ENCODE measurements at places on chromosomes 3 and 15.

- DNase-seq = no peak
Measured at GRCh38 chr3:139491966-139492365, 15.7 kb upstream of the RBP2 start.

- DNase-seq = no peak
Measured at GRCh38 chr15:93617443-93617842, 528.4 kb upstream of the RGMA start.

GRCh38 chr3:150348500-150348899 is 59.6 kb upstream of the TSC22D2 start:
- peak; percentile 73 for DNase-seq

DNA sequence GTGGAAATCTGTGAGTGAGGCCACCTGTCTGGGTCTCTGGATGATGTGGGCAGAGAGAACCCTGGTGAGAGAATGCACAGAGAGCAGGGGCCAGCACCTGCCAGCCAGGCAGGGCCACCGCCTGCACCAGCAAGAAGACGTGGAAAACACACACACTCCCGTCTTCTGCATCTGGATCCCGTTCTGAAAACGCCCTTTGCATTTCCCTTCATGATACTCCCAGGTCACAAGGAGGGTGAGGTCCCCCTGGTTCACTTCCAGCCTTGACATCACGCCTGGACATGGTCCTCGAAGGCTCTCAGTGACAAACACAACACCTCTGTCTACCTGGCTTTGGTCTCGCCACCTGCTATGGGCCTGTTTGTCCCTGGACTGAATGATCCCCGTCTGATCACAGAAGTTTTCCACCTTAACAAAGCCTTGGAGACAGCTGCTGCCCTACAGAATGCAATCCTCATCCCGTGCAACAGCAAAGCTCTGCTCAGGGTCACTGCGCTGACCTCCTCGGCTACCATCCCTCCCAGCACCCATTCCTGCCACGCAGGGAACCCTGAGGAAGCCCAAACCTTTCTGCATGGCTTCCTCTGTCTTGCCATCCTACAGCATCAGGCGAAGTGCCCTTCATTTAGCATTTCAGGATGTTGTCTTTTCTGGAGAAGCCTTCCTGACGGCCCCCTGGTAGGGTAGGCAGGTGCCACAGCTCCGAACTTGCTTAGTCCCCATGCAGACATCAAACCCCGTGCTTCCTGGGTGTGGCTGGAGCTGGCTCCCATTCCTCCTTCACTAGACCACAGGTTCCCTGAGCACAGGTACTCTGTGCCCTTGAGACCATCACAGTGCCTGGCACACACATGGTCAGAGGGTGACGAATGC is 122.5 kb downstream of the ATP10A start:
- DNase-seq = no peak

- no peak for DNase-seq
Measured at GRCh38 chr3:47347217-47347801, 33.5 kb upstream of the PTPN23 start.

DNA sequence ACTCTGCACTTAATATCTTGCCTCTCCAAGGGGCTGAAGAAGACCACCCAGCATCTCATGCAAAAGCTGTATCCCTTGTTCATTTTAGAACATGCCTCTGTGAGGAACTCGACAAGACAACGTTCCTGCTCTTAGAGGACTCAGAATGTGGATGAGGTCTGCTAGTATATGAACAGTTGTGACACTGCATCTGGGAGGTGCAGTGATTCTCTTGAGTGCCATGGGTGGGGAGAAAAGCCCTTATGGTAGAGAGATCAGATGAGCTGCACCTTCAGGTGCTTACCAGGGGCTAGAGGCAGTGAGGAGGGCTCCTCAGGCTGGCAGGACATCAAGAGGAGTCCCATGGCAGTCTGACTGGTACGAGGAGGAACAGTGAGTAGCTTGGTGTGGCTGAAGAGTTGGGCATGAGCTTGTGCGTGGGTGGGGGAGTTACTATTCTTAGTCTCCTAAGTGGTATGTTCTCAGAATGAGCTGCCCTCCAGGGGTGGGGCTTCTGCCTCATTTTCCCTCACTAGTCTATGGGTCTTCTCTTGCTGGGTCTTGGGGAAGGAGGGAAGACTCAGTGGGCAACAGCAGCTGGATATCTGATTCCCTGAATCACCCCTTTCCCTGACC is 56.7 kb upstream of the ATP2B2 start:
- DNase-seq = no peak

DNA sequence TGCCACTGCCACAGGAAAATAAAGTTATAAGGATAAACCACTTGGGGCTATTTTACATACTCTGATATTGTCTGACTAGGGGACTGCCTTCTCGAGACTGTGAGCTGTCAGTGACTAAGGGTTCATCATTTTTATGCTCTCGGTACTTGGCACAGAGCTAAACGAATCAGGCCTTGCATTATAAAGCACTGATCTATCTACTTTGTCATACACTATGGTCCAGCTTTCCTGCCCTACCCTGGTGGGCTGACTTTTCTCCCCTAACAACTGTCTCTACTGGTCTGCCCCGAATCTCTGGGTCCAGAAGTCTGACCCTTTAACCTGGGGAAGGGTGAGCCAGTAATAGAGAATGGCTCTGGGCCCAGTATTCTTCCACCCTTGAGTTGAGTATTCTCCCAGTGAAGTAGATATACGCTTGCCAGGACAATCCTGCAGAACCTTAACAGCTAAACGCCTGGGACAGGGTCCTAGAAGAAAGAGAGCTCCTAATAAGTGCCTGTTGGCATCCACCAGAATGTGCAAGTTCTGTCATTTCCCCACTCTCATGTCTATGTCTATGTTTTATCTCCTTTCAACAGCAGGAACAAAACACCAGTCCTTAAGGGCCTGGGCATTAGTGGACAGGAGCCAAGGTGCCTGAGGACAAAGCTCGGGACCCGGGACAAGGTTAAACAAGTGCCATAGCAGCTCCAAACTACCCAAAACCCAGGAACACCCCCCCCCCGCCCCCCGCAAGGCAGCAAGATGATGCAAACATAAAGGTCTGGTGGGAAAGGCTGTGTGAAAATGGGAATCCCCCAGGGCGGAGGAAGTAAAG is 1.2 kb downstream of the LARP6 start:
- DNase-seq = no peak

DNA sequence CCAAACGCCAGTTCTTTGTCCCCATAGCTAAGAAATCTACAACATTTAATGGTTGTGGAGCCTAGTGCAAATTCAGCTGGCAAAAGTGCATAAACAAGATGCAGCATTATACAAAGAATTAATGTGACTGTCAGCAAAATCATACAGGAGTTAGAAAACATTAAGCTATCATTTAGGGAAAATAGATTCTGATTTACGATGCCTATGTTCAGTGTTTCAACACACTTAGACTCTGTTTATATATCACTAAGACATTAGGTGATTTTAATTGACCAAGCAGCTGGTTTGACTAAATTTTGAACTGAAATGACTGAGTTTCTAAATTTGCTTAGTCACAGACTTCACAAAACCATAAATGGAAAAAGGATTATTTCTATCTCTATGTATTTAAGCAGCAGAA is 1076.8 kb downstream of the TBL1XR1 start:
- no peak for DNase-seq

DNA sequence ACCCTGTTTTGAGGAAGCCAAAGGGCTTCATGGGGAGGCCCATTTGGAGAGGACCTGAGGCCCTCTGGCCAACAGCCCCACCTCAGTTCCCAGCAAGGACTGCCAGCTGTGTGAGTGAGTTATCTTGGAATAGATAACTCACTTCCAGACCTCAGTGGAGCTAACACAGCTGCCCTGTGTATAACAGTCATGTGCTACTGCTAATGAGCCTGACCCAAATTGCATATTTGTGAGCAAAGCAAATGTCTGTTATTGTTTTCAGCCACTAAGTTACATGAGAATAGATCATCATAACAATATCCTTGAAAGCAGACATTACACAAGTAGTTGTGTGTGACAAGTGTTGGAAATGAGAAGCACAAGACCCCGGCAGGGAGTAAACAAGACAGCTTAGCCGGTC is 355.8 kb downstream of the MCTP2 start:
- DNase-seq = no peak

DNA sequence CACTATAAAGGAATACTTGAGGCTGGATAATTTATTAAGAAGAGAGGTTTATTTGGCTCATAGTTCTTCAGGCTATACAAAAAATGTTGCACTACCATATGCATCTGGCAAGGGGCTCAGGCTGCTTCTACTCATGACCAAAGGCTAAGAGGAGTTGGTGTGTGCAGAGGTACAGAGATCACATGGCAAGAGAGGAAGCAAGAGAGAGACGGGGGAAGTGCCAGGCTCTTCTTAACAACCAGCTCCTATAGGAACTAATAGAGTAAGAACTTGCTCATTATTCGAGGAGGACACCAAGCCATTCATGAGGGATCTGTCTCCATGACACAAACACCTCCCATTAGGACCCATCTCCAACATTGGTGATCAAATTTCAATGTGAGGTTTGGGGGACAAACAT is 6.0 kb upstream of the FNDC3B start:
- DNase-seq = no peak

DNA sequence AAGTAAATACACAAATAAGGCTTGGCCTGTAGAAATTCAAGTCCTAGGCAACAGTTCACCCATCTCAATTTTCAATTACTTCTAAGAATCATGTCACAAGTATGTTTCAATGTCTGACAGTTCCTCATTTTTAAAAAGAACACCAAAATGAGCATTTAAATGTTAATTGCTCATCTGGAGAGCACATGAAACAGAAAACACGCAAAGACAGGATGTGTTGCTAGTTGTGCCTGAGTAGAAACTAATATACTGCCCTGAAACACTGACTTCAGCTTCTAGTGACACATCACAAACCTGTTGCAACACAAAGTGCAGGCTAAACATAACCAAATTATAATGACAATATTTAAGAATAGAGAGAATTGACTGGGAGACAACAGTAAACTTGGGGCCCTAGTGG is 167.3 kb upstream of the THBS1 start:
- DNase-seq = no peak

- no peak for DNase-seq
Measured at GRCh38 chr3:144028798-144029411, 57.3 kb downstream of the DIPK2A start.

GRCh38 chr3:14765576-14766427 is 53.0 kb upstream of the FGD5 start:
- DNase-seq = no peak

DNA sequence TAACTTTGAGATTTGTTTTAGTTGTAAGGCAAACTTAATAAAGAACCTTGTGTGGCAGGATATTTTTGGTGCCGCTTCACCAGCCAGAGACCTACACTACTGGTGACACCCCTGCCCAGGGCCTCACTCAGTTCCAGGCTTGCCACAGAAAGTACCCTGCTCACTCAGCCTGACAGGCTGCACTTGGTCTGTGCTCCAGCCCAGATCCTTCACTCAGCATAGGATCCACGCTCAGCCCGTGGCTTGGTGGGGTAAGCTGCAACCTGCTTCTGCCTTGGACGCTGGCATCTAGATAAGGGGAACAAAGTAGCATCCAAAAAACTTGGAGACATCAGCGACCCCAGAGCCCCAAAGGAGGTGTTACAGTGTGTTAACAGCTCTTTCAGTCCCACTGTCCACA is 825.5 kb downstream of the EPHA3 start:
- DNase-seq = no peak

- DNase-seq = no peak
Measured at GRCh38 chr15:89023311-89023961, 64.8 kb upstream of the ABHD2 start.

- DNase-seq = no peak
Measured at GRCh38 chr3:149895339-149895738, 75.4 kb downstream of the PFN2 start.

- DNase-seq = no peak
Measured at GRCh38 chr3:3189102-3189727, 9.7 kb upstream of the CRBN start.

DNA sequence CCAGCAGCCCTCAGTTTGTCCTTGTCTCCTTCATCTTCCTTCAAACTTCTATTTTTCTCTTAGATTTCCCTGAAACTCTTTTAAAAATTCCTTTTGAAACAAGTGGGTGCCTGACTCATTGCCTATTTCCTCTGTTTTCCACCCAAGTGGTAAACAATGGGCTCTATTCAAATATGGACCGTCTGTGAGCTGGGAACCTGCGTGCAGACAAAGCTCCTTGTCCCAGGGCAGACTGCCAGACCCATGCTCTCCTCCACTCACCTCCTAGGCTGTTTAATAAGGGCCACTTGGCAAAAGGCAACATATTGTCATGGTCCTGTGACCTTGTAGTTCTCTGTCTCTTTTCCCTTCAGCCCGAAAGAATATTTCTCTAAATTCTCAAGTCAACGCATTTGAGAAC is 332.7 kb upstream of the THBS1 start:
- DNase-seq = no peak

GRCh38 chr15:48966595-48967301 is 3.0 kb upstream of the SHC4 start:
- DNase-seq = no peak

DNA sequence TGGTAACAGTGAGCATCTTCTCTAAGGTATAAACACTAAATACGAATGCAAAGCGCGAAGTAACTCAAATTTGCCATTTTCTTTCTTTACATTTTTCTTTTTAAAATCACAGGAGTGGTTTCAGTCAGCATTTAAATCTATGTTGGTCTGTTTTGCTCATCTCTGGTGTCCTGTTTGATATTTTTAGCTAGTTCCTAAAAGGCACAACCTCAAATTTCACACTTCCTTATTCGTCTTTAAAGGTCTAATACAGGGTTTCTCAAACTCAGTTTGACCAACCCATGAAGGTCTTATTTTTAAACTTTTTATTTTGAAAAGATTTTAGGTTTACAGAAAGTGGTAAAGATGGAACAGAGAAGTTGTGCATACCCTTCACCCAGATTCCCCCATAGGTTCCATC is 201.1 kb downstream of the MAGI1 start:
- DNase-seq = no peak

DNA sequence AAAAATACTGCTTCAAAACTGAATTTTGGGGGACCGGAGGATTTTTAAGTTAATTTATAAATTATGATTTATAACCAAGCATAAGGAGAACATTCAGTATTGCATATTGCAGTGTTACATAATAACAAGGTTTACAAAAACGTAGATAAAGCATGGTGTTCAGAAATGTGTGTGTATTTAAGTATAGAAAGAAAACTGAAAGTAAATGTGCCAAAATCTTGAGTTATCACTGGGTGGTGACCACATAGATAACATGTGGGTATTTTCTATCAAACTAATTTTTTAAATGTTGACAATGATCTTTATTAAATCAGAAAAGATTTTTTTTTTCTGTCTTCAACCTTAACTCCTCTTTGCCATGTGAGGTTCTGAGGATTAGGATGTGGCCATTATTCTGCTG is 32.6 kb downstream of the EIF2AK4 start:
- DNase-seq = no peak

- DNase-seq = no peak
Measured at GRCh38 chr15:85687329-85687728, 107.4 kb downstream of the KLHL25 start.

- DNase-seq = peak; percentile 83
Measured at GRCh38 chr3:123750659-123751420, 133.3 kb downstream of the MYLK start.

DNA sequence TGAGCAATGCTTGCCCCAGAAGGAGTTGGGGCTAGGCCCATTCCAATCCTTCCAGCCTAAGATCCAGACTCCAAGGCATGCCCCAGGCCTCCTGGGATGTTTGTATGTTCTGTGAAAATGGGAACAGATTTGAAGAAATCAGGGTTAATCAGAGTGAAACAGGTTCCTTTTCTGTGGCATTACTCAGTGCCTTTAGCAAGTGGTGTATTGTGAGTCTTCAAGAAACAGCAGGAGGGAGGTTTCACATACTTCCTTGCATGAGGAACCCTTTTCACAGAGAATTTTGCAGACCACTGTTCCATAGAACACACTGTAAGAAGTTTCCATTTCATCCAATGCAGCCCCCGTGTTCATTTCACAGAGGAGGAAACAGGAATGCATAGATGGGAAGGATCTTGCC is 8.4 kb upstream of the CDC25A start:
- no peak for DNase-seq
